ENCODE measurements at places on chromosomes 2 and 18. TPM values are rescaled to one million over a fixed set of nuclear protein-coding genes. Genes with fewer than 3 reads are reported as not detected.

DNA sequence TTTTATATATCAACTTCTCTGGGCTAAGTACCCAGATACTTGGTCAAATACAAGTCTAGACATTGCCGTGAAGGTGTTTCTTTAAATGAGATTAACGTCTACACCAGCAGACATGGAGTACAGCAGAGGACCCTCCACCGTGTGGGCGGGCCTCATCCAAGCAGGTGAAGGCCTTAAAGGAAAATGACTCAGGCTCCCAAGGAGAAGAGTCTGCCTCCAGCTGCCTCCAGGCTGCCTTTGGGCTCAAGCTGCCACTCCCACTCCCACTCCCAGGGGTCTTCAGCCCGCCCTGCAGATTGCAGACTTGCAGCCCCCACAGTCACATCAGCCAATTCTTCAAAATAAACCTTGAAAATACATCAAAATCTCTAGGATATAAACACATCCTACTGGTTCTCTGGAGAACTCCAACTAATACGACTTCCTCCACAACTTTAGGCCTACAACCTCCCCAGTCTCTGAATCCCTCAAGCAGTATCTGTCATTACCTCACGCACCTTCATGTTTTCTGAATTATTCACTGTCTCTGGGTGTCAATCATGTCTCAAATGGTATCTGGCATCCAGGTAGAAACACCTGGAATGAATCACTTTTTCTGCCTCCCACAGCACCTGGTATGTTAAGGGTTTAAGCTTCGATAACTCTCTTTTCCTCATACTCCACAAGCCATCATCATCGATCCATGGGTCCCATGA, 6.9 kb downstream of the ITGB1BP1 start:
- no peak for DNase-seq

The C1GALT1C1L gene
- 1.8 TPM for polyA plus RNA-seq

- DNase-seq = no peak
Measured at GRCh38 chr18:34657860-34658500, 52.1 kb upstream of the DTNA start.

GRCh38 chr2:25445464-25445863, 103.7 kb upstream of the DNMT3A start:
- no peak for DNase-seq

DNA sequence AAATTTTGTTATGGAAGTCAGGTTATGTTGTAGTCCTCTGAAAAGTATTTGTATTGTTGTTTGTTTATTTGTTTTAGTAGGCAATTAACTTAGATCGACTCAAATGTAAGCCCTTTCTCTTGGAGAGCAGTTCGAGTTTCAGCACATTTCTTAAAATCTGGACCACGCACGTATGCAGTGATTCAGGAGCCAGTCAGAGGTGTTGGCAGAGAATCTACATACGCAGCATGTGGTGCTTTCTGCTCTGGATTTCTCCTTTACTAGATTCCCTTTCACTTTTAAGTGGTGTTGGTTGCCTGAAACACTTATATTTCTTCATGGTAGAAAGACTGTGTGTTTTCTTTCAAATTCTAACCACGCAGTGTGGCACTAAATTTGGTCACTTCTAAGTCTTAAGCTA, 773.9 kb upstream of the LRATD1 start:
- DNase-seq = no peak

- DNase-seq = no peak
Measured at GRCh38 chr2:179255129-179255528, 9.5 kb downstream of the SESTD1 start.

DNA sequence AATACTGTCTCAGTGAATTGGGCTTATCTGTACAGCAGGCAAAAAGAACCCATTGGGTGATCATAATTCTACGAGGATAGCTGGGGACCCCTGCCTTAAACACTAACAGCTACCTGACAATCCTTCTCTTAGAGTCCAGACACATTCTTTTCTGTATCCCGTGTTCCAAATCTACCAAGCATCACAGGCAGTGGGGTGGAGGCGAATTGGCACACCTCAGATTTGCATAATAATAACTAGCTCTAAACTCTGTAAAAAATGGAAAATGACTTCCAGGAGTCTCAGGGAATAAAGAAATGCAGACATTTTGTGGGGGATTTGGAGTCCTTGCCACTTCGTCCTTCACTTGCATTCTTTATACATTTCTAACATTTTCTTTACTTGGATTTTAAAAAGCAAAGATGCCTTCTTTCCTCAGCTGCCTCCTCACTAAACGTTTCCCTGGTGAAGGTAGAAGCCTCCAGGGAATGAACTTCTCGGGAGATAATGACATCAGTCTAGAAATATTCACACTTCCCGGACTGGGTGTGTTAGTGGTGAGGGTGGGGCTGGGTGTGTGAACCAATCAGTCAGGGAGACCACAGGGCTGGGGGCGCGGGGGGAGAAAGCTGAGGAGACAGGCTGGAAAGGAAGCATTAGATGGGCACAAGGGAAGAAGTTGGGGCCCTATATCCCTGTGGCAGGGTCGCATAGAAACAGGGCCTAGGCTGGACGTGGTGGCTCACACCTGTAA, 59.1 kb upstream of the BOD1L2 start:
- peak; percentile 18 for DNase-seq

The ALK gene
- 16.7 TPM for polyA plus RNA-seq

The LCT gene
- 0.06 TPM for polyA plus RNA-seq

- DNase-seq = no peak
Measured at GRCh38 chr2:238308177-238308576, 12.1 kb upstream of the TRAF3IP1 start.

DNA sequence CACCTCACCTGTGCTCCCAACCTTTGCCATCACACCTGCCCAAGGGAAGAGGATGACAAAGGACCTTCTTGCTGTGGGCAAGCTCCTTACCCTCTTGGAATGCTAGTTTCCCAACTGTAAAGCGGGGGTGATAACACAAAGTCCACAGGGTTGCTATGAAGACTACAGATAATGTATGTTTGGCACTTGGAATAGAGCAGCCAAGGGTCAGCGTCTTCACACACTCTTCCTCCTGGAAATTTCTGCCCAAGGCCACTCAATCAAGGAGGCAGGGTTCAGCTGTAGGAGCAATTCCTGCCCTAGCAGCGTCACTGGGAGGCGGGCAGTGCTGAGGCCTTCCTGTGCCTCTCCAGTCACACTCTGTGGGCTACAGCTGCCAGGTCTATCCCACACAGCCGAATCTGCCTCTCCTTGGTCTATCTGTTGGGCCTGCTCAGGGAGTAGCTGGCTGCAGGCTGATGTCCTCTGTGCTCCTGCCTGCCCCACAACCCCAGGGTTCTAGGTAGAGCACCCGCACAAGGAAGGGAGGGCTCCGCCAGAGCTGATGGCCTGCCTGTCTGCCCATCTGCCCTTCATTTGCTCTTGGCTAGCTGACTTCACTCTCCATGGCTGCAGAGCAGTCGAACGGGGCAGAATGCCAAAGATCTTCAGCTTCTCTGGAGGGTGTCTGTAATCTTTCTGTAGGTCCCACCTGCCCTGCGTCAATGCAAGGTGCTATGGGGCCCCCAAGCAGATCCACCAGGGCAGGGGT, 91.9 kb downstream of the MRO start:
- DNase-seq = no peak

DNA sequence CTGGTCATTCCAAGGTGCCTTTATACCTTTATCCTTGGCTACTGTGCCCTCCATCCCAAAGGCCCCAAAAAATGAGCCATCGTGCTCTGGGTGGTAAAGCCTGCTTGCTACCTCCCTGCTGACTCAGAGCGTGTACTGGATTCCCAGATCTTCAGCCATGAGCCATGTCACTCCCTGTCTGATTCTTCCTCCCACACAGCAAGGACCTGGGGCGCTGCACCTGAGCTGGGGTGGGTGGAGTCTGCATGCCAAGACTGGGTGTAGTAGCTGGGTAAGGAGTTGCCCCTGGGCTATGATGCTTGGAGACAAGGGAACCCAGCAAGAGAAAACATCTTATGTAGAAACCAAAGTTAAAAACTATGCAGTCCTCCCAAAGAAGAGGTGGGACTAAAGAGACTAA, 37.2 kb upstream of the APCDD1 start:
- DNase-seq = no peak

DNA sequence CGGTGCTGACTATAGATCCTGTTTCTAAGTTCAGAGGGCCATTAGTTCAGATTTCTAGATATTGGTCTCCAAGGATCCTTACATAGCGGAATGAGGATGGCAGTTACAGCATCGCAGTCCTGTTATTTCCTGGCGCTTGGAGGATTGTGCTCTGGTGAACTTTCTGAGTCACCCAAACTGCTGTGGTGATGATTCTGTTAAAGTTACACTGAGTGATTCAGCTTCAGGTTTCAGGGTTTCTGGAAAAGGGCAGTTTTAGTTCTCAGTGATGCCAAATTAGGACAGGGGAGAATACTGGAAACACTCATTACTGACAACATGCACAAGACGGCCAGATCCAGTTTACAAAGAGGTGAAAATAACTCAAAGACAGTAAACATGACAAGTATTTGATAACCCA, 52.1 kb upstream of the ANKRD62 start:
- DNase-seq = no peak

The REG1A gene
- polyA plus RNA-seq = not detected

GRCh38 chr2:168796583-168797285, 5.7 kb upstream of the NOSTRIN start:
- DNase-seq = no peak

All from spinal cord (tissue), 10 donors.